ENCODE measurements at places on chromosomes 7 and 10.
A peak's percentile ranks its signal among the peaks of the same experiment; 100 is the strongest.

- no peak for DNase-seq
These were observed 114.9 kb upstream of the PRSS58 start for GRCh38 chr7:142372727-142373126.

- DNase-seq = no peak
These were observed 25.2 kb upstream of the OTUD1 start for GRCh38 chr10:23413629-23414089.

- DNase-seq = no peak
These were observed 371.9 kb upstream of the CHRM2 start for GRCh38 chr7:136496551-136496950.

DNA sequence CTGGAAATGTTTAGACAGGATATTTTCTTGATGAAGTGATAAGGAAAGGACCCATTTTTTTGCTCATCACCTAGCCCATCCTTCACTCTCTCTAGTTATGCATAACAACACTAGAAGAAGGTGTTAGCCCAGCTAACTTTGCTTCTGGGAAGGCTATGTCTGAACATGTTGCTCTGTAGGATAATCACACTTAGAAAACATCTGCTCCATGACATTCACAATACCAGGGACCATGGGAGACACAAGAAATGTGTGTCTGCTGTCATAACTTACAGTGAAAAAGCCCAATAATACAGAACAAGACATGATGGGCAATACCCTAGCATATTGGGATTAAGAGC, 13.9 kb upstream of the ZNF282 start:
- DNase-seq = no peak

DNA sequence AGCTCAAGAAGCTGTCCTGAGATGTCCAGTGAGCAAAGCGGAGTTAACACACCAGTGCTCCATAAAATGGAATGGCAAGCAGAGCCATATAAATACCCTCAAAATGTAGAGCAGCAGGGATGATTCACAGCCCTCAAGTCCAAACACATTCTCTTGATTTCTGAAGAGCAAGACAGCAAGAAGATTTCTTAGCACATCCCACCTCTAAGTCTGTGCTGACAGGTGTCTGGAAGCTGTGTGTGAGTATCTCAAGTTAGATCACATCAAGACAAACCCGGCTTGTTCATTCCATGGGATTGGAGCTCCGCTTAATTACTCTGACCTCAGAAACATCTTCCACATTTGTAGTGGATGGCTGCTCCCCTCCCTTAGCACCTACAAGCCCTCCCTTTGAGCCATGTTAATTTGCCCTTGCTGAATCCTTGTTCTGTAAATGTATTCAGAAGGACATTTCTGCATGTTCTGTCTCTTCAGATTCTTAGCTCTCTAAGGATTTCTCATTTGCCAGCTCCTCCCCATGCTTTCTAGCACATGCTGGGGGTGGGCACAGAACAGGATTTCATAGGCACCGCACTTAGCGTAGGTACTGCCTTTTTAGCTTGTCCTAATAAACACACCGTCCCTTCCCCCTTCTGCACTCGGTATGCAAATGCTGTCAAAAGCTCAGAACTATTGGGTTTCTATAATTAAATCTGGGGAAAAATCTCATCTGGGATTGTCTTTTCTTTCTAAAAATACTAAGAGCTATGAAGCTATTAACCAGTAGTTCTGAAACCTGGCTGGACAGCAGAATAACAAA, 112.7 kb downstream of the CPXM2 start:
- DNase-seq = no peak

DNA sequence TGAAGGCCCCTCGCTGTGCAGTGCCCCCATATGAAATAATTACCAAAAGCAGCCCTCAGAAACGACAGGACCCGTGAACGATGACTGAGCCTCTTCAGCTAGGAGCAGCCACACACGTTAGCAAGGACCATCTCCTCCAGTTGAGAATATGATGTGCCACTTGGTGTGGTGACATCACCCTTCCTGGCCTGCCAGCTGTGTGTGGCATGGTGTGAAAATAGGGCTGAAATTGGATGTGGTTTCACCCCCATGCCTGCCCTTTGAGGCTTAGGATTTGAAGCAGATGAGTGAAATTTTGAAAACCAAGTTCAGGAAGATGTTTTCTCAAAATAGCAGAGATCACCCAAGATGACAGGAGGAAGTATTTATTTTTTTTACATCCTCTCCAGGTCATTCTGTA, 49.1 kb upstream of the BTBD16 start:
- DNase-seq = no peak

GRCh38 chr10:35341521-35341920, 5.2 kb downstream of the CCNY start:
- no peak for DNase-seq

- no peak for DNase-seq
These were observed 1.2 kb downstream of the FGF8 start for GRCh38 chr10:101774589-101775272.

GRCh38 chr7:128903621-128904361, 6.7 kb downstream of the KCP start:
- DNase-seq = no peak

- DNase-seq = no peak
These were observed 28.0 kb downstream of the PRSS2 start for GRCh38 chr7:142798451-142799436.

DNA sequence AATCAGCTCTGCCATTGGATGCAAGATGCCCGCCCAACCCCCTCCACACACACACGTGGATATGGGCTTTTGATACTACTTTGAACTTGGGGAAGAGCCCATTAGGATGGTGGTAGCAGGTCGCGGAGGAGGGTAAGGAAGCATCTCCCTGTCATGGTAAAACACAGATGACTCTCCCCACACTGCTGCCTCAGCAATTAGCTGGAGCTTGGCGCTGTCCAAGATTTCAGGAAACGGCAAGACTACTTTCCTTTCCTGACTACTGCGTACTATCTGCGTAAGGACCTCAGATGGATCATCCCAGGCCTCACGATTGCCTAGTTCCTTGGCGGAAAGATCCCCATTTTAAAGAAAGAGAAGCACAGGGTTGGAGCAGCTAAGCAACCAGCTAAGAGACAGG, 134.3 kb downstream of the C10orf90 start:
- peak; percentile 19 for DNase-seq

DNA sequence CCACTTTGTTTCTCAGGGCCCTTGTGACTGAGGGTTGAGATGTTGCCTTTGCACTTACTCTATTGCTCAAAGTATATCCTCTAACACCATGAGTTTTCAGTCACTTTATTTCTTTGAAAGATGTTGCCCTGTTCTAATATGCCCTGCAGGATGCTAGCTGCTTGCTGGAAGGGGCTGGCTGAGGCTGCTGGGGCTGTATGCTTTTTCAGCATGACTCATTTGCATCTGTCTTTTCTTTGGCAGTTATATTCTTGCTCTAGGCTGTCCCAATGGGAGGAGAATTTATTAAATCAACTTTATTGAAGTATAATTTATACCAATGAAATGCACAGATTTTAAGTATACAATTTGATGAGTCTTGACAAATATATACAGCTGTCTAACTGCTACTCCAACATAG, 157.7 kb downstream of the PLPP4 start:
- DNase-seq = no peak

GRCh38 chr10:86066696-86067095, 299.9 kb downstream of the GRID1 start:
- DNase-seq = no peak

- DNase-seq = no peak
These were observed 19.3 kb downstream of the PPP1R3C start for GRCh38 chr10:91613411-91614187.

DNA sequence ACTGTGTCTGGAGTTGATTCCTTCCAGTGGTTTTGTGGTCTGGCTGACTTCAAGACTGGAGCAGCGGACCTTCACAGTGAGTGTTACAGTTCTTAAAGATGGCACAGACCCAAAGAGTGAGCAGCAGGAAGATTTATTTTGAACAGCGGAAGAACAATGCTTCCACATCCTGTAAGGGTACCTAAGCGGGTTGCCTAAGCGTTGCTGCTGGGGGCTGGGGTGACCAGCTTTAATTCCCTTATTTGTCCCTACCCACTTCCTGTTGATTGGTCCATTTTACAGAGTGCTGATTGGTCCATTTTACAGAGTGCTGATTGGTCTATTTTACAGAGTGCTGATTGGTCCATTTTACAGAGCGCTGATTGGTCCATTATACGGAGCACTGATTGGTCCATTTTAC, 13.2 kb downstream of the AKR1B15 start:
- DNase-seq = no peak

- DNase-seq = peak; percentile 53
These were observed 620 bp downstream of the SLK start for GRCh38 chr10:103967448-103968071.

GRCh38 chr7:114519240-114519639, 104.6 kb downstream of the FOXP2 start:
- peak; percentile 64 for DNase-seq

DNA sequence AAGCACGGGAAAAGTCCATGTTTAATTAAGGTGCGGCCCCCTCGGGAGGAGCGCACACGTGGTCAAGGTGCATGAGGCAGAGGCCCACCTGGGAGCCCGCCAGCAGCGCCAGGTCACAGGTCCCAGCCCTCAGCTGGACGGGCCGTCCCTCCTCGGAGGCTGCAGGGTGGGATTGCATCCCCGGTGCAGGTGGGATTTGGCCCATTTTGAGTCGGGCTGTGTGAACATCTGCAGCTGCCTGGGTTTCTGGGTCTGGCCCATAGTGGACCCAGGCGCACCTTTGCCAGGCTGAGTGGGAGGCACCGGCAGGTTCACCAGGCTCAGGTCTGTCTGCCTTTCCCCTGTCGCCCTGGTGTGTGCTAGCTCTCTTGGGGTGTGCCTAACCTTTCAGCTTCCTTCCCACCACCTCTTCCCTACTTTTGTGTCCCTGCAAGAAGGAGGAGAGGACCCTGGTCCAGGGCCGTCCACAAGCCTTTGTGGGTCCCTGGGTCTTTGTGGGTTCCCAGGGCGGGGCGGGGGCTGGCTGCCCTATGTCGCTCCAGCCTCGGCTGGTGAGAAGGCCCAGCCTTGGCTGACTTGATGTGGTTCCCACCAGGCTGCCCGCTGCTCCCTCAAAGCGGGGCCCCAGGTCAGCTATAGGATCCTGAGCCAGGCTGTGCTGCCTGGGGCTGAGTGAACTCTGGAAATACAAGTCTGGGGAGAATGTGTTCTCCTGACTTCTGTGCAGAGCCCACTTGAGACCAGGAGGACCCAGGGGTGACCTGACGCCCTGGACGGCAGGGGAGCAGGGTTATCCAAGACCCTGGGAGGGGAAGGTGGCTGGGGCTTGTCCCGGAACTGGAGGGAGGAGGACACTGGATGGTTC, 186.7 kb upstream of the SHH start:
- DNase-seq = no peak

DNA sequence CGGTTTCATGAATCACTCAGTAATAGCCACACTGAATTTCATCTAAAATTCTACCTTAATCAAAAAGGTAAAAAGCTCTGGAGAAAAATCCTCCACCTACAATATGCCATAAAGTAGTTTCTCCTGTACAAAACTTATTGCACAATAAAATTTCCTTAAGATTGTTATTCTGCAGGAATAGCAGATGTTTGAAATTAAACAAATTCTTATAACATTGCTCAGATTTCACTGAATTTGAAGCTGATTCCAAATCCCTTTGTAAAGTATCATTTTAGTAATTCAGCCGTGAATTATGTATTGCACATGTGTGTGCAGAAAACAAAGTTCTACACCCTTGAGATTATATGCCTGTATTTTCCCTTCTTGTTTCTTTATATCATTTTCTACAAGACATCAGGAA, 123.8 kb downstream of the AMPH start:
- peak; percentile 12 for DNase-seq

DNA sequence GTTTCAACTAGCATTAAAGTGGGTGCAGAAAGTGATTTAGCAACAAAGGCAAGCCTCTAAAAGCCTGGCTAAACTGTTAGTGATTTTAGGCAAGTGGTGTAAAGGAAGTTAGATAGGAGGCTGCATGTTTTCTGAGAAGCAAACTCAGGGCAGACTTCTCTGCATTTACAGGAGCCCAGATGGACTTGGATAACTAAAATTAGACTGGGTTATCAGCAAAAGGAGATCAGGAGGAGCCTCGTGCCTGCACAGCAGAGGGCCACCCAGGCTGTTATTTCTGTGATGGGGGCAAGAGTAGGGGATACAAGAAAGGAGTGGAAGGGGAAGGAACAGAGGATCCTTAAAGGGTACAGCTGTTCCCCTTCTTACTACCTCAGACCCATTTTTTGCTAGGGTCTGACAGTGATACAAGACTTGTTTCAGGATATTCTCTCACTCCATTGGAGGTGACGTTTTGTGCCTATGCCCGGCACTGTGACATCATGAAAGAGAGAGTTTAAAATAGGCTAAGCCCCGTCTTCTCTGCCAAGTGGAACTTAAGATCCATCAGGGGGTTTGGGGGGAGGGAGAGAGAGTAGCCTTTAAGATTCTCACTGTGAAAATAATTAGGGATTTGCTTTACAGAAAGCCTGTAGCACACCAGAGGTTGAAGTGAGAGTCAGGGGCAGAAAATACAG, 49.6 kb upstream of the PDCD4 start:
- no peak for DNase-seq

- DNase-seq = no peak
These were observed 145.7 kb downstream of the RNLS start for GRCh38 chr10:88437411-88437810.

GRCh38 chr7:117186218-117187010, 136.4 kb downstream of the WNT2 start:
- no peak for DNase-seq

- DNase-seq = no peak
These were observed 414.7 kb downstream of the SUGCT start for GRCh38 chr7:40549372-40550039.

DNA sequence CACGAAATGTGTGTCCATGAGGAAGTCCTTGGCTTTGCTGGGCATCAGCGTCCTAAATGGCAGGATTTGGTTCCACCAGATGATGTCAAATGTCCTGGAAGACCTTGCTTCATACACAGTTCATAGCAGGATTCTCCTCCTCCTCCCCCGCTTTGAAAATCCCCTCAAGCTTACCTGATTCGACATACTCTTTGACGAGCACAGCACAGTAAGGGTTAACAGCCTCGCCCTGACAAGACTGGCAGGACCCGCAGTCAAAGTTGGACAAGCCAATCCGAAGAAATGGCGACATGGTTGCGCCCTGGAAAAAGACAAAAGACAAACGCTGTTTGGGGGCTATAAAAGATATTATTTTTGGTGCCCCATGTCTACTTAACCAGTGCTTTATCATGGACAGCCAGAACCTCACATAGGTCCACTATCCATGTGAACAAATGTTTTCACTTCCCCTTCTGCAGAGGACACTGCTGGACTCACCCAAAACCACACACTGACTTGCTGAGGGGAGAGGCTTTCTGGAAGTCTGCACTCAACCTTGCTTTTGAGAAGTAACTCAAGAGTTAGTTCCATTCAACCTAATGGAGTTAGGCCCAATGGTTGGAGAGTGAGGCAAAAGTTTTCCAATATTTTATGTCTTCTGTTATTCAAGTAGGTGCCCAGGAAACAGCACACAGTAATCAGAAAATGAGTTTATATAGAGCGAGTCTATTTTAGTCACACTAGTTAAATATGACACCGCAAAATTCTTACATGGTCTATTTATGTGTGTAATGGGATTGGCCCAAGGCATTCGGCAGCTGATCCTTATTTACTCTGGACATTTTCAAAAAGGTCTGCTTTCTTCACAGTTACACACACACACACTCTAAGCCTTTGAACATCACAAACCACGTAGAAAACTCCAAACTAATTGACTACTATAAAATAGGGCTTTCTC, 65.0 kb downstream of the PRKCQ start:
- no peak for DNase-seq
